ENCODE measurements at places on chromosomes 1 and 21. TPM values are rescaled to one million over a fixed set of nuclear protein-coding genes. Genes with fewer than 3 reads are reported as not detected.

Gene FCRL1
- not detected for total RNA-seq

Gene PLPP3
- total RNA-seq, result 243 TPM

DNA sequence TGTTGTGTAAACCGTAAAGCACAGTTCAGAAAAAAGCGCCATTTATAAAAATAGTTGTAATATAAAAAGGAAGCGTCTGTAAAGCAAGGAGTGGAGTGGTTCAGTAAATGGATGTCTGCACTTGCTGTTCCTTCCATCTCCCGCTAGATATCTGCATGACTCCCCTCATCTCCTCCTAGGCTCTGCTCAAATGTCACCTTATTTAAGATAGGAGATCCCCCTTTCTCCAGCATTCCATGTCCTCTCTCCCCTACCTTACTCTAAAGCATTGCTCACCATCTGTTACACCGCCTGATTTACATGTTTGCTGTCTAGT is 745 bp downstream of the MUL1 start:
- peak overlapping the region; percentile 88 for H3K27ac ChIP-seq
- no peaks in the 10 kb centered on the region for H3K4me1 ChIP-seq
- peaks cover 14% of the 10 kb centered on the region for H3K36me3 ChIP-seq
- no peaks in the 10 kb centered on the region for H3K27me3 ChIP-seq

- H3K4me3 ChIP-seq, result no peak overlapping the region
- H3K27me3 ChIP-seq, result no peaks in the 10 kb centered on the region
- no peak for DNase-seq
- H3K4me1 ChIP-seq, result no peaks in the 10 kb centered on the region
These were observed 67.7 kb upstream of the MPC2 start for GRCh38 chr1:168004531-168004930.

DNA sequence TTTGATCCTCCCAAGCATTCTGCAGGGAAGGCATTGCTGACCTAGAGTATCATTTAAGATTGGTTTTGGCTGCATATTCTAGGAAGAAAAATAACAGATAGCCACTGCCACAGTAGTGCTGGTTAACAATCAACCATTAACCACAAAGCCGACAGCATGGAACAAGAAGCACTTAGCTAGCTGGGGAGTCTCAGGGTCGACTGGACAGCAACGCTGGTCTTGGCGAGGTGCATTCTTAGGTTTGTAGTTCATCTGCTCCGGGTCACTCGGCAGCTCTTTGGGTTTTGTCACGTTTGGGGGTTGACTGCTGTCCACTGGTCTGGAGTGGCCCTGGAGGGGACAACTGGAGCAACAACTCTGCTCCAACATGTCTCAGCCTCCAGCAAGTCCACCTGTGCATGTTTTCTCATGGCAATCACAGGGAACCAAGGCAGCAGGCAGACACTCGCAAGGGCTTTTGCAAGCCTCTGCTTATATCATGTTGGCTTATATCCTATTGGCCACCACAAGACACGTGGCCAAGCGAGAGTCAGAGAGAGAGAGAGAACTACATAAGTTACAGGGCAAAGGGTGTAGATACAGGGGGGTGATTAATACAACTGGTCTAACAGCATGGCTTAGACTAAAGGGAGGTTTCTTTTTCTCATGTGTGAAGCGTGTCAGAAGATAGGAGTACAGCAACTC is 99.5 kb downstream of the LACTBL1 start:
- DNase-seq, result no peak
- H3K27ac ChIP-seq, result no peak overlapping the region
- no peaks in the 10 kb centered on the region for H3K36me3 ChIP-seq
- no peaks in the 10 kb centered on the region for H3K27me3 ChIP-seq
- H3K4me1 ChIP-seq, result peaks cover 18% of the 10 kb centered on the region

DNA sequence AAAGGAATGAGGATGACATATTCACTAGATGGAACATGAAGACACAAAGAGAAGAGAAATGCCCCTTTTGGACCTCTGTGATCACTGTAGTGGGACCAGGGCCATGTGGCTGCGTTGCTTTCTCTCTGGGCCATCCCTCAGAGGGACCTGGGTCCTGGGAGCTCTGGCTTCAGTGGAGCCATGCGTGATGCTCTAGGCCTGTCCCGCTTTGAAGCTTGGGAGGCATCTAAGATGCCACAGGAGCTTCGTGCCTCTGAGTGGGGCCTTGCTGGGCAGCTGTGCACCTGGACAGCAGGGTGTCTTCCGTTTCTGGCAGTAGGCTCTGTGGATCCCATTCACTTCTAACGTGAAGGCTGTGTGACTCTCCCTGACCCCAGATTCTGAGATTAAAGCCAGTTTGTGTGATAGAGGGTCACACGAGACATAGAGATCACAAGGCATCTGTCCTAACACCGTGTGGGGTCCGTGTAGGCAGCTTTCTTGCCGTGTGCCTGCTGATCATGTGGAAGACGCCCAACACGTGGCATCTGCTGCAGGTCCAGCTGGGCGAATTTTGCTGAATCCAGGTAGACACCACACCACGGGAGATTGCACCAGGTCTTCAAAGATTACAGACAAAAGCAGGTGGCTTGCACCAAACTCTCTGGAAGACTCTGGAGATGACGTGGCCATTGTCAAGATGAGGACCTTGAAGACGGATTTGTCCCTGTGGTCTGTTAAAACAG is 17.2 kb upstream of the PRSS38 start:
- no peak overlapping the region for H3K27ac ChIP-seq
- DNase-seq, result no peak
- peaks cover 5% of the 10 kb centered on the region for H3K27me3 ChIP-seq
- H3K36me3 ChIP-seq, result no peaks in the 10 kb centered on the region
- no peak overlapping the region for H3K4me3 ChIP-seq

DNA sequence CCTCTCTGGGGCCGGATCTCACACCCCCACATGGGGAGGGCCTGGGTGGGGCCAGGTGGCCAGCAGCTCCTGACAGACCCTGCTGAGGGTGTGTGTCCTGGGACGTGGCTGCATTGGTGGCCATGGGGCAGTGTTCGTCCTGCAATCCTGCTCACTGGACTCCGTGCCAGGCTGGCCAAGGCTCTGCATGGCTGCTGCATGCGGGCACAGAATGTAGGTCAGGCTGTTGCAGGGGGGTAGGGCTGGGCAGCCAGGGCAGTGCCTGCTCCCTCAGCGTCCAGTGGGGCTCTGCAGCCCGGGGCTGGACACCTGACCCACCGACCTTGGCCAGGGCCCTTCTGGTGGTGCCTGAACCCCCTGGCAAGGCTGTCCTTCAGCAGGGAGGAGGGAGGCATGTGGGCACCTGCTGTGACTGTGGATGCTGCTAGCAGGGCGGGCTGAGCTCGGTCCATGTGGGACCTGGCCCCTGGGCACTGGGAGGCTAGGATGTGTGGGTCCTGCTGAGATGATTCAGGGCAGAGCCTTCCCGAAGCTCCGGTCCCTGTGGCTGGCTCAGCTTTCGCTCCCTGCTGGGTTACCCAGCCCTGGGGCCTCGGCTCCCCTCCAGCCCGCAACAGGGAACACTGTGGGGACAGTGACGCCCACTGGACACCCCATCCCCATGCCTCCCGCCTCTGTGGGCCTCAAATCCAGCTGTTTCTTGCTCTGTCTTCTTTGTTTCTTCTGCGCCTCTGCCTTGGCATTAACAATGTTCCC is 14.9 kb upstream of the PLCH2 start:
- no peak for DNase-seq
- no peak overlapping the region for H3K27ac ChIP-seq
- no peak overlapping the region for H3K4me3 ChIP-seq
- H3K27me3 ChIP-seq, result peaks cover 28% of the 10 kb centered on the region
- H3K36me3 ChIP-seq, result no peaks in the 10 kb centered on the region
- no peaks in the 10 kb centered on the region for H3K4me1 ChIP-seq

- H3K4me1 ChIP-seq, result peaks cover 14% of the 10 kb centered on the region
- H3K36me3 ChIP-seq, result no peaks in the 10 kb centered on the region
- no peak for DNase-seq
These were observed 21.2 kb upstream of the APOBEC4 start for GRCh38 chr1:183674339-183674738.

DNA sequence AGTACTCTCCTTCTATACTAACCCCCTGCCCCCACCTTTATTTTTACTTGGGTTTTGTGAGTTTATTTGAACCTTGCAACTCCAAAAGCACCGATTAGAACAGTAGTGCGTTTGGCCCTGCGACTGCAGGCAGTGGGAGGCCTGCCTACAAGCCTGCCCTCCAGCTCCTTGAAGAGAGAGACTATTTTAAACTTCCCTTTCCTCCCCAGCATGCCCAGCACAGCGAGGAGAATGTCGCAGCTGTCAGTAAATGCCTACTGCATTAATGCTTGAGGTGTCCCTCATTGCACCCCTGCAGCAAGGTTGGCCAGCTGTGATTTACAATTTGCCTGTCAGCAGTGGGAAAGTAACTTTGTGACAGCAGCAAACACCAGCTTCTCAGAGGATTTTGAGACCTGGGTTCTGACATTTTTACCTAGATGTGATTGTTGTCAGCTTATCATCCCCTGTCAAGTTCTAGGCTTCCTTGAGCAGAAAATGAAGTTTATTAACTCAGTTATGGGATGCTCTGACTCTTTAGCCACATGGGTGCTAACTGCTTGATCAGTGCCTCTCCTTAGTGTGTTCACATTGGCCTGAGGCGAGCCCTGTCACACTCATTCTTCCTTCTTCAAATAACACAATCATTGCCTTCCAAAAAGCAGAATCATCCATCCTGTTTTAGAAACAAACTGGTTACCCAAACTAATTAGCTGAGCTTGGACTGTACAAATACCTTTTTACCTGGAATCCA is 170.6 kb downstream of the PDE4B start:
- H3K36me3 ChIP-seq, result no peaks in the 10 kb centered on the region
- DNase-seq, result no peak
- H3K4me1 ChIP-seq, result peaks cover 11% of the 10 kb centered on the region
- H3K27me3 ChIP-seq, result no peaks in the 10 kb centered on the region
- no peak overlapping the region for H3K4me3 ChIP-seq

GRCh38 chr1:212269306-212269705 is 15.9 kb upstream of the PPP2R5A start:
- no peak for DNase-seq
- no peak overlapping the region for H3K4me3 ChIP-seq
- no peaks in the 10 kb centered on the region for H3K36me3 ChIP-seq
- no peak overlapping the region for H3K27ac ChIP-seq
- H3K4me1 ChIP-seq, result no peaks in the 10 kb centered on the region
- H3K27me3 ChIP-seq, result peaks cover 23% of the 10 kb centered on the region
